ENCODE measurements at places on chromosomes 16 and 17.

DNA sequence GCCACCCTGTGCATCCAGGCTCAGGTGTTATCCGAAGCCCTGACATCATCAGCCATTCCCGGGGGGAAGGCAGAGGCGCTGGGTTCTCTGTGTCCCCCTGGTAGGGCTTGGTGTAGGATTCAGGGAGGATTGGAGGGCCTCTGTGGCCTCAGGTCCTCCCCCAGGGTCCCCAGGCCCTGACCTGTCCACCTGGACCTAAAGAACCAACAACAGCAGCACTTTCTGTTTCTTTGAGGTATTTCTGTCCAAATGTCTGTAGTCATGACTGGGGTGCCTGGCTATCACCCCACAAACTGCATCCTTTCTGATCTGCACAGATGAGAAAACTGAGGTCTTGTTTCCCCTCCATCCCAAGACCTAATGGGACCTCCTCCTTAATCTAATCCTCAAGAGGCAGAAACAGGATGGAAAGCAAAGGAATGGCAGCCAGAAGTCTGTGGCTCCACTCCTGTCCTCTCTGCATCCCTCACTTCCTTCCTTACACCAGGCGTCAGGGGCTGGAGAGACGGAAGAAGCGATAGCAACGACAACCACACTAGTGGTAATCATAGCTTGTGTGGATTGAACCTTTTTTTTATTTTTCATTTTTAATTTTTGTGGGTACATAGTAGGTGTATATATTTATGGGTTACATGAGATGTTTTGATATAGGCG, 11.8 kb downstream of the NLRC5 start:
- DNase-seq = no peak

- no peak for DNase-seq
Measured at GRCh38 chr16:31347445-31347844, 7.5 kb upstream of the ITGAX start.

- DNase-seq = no peak
Measured at GRCh38 chr17:62895320-62896301, 70.4 kb upstream of the TANC2 start.

DNA sequence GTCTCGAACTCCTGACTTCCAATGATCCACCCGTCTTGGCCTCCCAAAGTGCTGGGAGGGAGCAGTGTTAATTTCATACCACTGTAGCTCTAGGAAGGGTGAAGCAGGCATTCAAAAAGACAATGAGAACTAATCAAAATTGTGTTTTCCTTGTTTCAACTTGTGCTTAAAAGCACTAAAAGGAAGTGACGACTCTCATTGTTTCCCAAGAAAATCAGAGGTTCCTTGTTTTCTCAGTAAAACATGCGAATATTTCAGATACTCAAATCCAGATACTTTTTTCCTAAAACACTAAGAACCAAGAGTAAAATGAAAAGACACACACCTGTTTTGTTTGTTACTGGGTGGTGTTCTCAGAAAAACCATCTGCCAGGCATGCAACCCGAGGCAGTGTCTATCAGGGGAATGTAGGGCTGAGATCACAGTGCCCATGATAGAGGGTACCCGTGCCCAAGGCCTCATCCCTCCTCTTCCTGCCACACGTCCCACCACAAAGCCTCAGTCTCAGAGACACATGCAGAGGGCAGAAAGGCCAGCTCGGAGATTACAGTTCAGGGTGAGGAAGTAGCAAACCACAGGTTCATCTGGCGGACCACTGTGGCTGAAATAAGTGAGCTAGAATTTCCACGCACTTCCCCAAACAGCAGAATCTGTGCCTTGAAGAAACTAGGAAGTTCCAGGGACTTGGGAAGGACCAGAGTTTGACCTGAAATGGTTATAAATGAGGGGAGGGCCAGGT, 33.7 kb downstream of the GINS3 start:
- DNase-seq = peak; percentile 12

GRCh38 chr17:38550661-38551060, 55.1 kb downstream of the SRCIN1 start:
- DNase-seq = no peak

DNA sequence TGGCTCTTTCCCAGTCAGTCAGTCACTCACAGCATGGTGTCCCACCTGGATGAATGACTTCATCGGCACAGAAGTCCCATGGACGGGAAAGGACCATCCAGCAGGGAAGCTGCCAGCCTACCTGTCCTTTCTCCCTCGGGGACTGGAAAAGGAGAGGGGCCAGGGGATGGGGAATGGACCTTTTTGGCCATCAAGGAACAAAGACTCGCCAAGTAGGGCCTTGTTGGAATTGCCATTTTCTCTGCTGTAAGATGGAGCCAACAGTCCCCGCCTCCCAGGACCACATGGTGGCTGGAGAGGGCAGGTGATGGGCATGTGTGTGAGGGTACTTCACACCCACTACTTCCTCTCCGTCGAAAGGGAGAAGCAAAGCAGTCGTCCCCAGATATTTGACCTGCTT, 67.8 kb upstream of the LHX1 start:
- DNase-seq = no peak

GRCh38 chr16:535446-536405, 8.2 kb downstream of the CAPN15 start:
- no peak for DNase-seq

DNA sequence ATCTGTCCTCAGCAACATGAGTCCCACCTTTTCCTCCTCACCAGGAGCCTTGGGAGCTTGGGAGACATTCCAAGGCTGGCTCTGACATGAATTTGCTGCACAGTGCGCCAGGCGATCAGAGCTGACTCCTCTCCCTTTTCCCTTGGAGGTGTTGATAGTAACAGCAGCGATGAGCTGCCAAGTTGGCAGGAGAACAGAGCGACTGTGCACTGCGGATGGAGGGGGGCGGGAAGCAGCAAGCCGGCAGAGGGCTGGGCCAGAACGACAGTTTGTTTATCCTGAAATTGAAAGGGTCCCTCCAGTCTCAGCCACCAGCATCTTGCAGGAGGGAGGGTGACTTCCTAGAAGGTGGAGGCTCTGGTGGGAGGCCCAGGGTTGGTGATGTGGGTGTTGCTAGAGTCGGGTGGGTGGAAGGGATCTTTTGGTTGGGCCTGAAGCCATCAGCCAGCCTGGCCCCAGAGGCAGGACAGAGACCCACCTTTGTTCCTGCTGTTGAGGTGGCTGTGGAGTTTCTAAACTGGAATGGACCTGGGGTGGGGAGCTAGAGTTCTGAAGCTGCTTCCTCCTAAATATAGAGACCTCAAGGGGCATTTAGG, 22.5 kb upstream of the DYNLL2 start:
- DNase-seq = no peak

Data from stimulated activated naive CD8-positive, alpha-beta T cell treated with anti-CD3 and anti-CD28 coated beads, Interleukin-15, amount 100 ng/mL, for 72 hours (primary cell).